ENCODE measurements at places on chromosomes 13 and 19.

DNA sequence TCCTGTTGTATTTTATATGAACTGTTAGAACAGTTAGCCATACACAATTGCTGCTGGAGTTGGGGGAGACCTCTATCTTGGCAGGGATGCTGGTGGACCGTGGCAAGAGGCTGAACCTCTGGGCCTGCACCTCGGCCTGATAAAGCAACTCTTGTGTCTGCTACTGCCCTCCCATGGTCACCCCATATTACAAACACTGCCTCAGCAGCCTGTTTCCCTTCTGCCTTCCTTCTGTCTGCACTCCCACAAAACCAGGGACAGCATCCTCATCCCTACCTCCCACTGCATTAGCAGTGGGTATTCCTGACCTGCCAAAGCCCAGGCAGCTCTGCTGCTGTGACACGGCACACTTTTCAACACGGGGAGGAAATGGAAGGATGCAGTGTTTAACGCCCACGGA lies 456.4 kb downstream of the FGF14 start:
- DNase-seq, result no peak

GRCh38 chr13:66840621-66841020 lies 389.5 kb downstream of the PCDH9 start:
- DNase-seq, result no peak

GRCh38 chr13:106630650-106631049 lies 62.7 kb upstream of the ARGLU1 start:
- no peak for DNase-seq

- no peak for DNase-seq
Measured at GRCh38 chr19:17861542-17862402, 2.1 kb downstream of the RPL18A start.

- DNase-seq, result peak; percentile 70
Measured at GRCh38 chr19:6744381-6745301, 5.2 kb downstream of the TRIP10 start.

DNA sequence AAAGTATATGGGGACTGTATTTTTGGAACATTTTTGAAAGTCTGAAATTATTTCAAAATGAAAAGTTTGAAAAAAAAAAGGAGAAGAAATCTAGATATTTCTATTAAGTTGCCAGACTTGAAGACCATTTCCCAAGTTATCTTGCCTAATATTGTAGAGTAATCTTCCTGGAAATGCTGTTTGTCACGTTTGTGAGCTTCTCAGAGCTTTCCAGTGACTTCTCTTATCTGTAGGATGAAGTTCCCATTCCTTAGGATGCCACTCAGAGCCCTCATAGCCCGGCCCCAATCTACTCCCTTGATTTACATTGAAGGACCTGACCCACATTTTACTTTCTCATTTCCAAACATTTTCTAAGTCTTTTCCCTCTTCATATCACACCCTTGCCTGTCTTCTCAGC lies 23.6 kb downstream of the CEACAM8 start:
- no peak for DNase-seq

All from dorsolateral prefrontal cortex (tissue), 122 donors.